ENCODE measurements at places on chromosomes 1 and 21.

DNA sequence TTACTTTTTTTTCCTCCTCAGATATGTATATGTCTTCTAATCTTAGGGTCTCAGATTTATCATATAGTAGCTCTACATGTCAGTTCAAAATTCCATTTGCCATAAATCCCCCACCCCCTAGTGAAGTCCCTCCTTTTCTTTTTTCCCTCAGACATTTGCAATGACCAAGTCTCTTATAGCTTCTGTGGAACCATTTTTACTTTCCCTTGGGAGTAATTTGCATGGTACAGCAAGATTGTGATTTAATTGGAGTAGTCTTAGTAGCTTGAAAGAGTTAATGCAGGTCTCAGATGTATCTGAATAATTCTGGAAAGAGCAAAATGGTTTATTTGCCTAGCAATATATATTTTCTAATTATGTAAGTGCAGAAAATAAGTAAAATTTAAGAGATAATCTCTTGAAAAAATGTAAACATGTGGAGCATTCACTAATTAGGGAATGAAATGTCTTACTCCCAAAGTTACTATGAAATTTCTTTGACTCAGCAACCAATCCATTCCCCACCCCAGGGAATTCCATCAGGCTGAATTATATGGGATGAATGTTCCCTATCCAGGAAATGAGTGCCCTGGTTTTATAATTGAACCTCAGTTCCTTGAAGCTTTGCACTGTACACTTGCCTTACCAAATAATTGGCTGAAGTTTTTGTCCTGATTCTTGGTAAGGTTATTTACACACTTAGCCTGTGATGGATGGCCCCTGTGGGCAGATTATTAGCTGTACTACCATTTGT lies 267.0 kb downstream of the DNM3 start:
- no peak for DNase-seq

- DNase-seq: no peak
Measured at GRCh38 chr1:61000327-61000726, 82.0 kb upstream of the NFIA start.

- DNase-seq: no peak
Measured at GRCh38 chr1:192516776-192517297, 58.7 kb upstream of the RGS1 start.

GRCh38 chr1:211697356-211697755 lies 21.9 kb upstream of the NEK2 start:
- no peak for DNase-seq

All from muscle of arm (tissue), 14 donors.